ENCODE measurements at places on chromosomes 1 and 21.

DNA sequence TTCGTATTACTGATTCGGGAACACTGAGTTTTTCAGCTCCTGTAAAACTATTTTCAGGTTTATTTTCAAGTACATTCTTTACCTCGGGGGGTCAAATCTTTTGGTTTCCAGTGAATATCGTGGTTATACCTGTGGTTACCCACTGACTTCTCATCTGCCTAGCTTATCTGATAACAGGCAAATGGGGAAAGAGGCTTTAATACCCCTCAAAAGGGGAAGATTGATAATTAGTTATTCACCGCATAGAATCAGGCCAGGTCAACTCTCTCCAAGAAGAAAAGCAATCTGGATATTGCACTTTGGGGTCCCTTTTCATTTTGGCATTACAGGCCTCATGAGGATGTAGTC lies 23.0 kb downstream of the RUNX1 start:
- no peak for DNase-seq

DNA sequence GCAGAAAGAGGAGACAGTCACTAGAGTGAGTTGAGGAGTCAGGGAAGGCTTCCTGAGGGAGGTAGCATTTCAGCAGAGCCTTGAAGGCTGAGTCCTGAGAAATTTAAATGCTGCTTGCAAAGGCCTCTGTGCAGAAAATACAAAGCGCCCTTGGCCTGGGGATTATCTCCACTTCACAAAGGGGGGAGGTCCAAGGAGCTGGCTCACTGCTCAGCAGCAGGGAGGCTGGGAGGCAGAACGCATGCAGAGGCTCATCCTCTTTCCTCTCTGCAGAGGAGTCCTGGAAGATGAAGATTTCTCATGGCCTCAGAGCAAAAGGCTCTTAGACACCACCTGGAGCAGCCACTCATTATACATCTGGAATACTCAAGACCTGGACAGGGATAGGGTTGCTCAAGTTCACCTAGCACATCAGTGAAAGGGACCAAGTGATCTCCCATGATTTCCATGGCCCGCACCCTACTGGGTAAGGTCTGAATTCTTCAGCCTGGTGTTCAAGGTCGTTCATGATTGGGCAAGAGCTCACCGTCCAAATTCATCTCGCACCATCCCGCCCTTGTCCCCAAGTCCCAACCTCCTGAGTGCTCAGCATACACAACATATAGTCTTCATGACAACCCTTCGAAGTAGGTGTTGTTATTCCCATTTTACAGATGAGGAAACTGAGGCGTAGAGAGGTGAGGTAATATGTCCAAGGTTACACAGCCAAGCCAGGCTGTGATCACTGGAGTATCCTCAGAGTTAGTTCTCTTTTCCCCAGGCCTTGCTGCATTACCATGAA lies 9.0 kb downstream of the SLC1A7 start:
- no peak for DNase-seq

- DNase-seq, result no peak
Measured at GRCh38 chr1:158227904-158228623, 26.2 kb upstream of the CD1A start.

DNA sequence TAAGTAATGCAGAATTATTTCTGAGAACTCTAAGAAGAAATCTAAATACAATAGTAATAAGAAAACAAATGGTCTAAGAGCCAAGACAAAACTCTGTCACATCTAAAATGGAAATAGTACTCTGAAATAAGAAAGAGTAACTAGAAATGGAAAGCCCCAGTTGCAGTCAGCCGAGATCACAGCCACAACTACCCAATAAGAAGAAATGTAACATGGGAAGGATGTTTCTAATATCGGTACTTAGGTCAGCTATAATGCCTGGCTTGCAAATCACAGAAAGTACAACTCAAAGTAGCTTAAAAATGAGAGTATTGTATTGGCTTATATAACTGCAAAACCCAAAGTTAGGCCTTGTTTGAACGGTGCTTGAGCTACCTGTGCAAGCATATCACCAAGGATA lies 58.6 kb upstream of the USP25 start:
- DNase-seq, result no peak

- no peak for DNase-seq
Measured at GRCh38 chr1:43526002-43526401, 4.7 kb upstream of the PTPRF start.

DNA sequence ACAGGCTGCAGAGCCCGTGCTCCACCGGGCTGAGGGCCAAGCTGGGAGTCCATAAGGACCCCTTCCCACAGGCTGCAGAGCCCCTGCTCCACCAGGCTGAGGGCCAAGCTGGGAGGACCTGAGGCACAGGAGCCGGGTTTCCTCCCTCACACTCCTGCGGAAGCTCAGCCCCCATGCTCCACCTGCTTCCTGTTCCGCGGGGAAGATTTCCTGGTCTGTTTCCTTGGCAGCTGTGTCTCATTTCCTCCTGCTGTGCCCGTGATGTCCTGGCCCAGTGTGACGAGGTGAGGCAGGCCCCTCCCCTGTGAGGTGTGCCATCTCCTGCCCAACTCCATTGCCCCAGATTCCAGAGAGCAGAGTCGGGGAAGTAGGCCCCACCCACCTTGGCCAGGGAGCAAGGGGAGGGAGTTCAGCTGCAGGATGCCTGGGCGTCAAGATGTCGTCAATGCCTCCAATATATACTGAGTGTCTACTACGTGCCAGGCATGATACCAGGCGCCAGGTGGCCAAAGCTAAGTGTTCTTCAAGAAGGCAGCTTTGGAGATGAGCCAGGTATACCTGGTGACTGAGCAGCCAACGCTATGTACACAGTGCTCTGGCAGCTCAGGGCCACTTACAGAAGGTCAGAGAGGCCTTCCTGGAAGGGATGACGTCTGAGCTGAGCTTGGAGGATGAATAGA lies 58.8 kb downstream of the NAV1 start:
- DNase-seq, result no peak

- no peak for DNase-seq
Measured at GRCh38 chr1:55053265-55053954, 14.1 kb downstream of the PCSK9 start.

DNA sequence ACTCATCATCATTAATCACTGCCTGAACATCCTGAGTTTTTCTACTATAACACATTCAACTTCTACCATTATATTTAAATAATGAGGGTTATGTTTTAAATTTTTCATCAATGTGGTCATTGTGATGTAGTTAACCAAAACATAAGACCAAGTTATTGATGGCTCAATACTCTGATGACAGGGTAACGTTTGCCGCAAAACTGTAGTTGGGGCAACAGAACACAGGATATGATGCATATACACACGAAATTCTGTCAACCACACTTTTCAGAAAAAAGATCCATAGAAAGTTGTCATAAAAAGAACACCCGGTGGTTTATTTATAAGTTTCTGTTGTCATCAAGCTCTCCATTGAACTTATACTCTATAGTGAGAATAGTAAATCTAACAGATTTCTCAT lies 121.7 kb upstream of the COL11A1 start:
- DNase-seq, result no peak

- no peak for DNase-seq
Measured at GRCh38 chr1:209041927-209042326, 541.6 kb upstream of the CAMK1G start.

- no peak for DNase-seq
Measured at GRCh38 chr21:46556802-46557201, 48.1 kb downstream of the S100B start.

- DNase-seq, result no peak
Measured at GRCh38 chr1:193181985-193182384, 4.4 kb downstream of the B3GALT2 start.

- no peak for DNase-seq
Measured at GRCh38 chr1:245591346-245592188, 436.8 kb downstream of the KIF26B start.

Data from HuH-7 (cell line).